Thymus (tissue), 14 donors: ENCODE measurements at places on chromosomes 5 and 9.

DNA sequence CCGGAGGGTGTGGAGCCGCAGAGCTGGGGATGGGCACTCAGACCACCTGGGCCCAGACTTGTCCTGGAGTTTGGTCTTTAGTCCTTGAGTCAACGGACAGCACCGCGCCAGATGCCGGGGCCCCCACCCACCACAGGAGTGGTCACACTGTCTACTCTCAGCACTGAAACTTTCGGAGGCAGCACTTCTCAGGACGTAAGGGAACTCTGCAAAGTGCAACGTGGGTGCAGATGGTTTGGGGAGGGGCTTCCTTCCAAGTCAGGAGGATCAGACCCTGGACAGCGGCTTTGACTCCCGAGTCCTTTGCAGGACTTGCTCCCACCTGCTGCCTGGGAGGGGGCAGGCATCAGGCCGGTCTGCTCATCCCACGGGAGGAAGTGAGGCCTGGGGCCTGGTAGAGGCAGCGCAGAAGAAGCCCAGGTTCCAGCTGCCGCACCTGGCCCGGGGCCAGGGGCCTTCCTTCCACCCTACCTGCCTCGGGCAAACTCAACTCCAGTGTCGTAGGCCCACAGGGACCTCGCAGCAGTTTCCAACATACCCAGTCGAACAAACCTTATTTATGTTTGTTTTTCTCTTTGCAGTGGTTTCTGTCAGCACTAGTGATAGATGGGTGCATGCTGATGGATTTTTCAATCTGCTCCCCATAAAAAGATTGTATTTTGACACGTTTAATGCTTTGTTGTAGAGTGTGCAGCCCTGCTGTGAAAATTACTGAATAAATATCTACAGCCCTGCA is 149.8 kb upstream of the PPP1R26 start:
- no peaks in the 10 kb centered on the region for H3K36me3 ChIP-seq
- no peaks in the 10 kb centered on the region for H3K4me1 ChIP-seq
- H3K27me3 ChIP-seq = no peaks in the 10 kb centered on the region
- DNase-seq = no peak
- no peak overlapping the region for H3K27ac ChIP-seq

DNA sequence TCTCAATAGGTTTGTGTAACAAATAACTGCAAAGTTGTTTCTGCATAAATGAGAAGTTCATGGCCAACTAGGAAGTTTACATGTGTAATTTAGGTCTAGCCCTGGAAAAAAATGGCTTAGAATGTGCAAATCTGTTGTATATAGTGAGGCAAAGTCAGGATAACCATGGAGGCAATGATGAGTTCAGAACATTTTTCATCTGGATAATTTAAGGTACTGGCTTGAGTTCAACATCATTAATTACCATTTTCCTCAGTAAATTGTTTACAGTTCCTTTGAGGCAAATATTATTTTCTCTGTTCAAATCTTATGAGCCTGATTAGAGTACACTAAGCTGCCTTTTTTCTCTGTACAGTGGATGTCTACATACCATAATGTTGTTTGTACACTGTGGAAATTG is 1259.0 kb upstream of the NUDT12 start:
- H3K27me3 ChIP-seq = no peaks in the 10 kb centered on the region
- no peak overlapping the region for H3K4me3 ChIP-seq
- no peak overlapping the region for H3K27ac ChIP-seq
- no peak for DNase-seq
- no peaks in the 10 kb centered on the region for H3K36me3 ChIP-seq

- H3K4me1 ChIP-seq = no peaks in the 10 kb centered on the region
- no peak overlapping the region for H3K27ac ChIP-seq
- no peaks in the 10 kb centered on the region for H3K27me3 ChIP-seq
- no peak for DNase-seq
- no peak overlapping the region for H3K4me3 ChIP-seq
- no peaks in the 10 kb centered on the region for H3K36me3 ChIP-seq
Measured at GRCh38 chr5:101897914-101898313, 398.2 kb downstream of the SLCO4C1 start.

- H3K27ac ChIP-seq = no peak overlapping the region
- no peaks in the 10 kb centered on the region for H3K36me3 ChIP-seq
- no peaks in the 10 kb centered on the region for H3K4me1 ChIP-seq
Measured at GRCh38 chr5:122153230-122153629, 23.9 kb downstream of the ZNF474 start.

GRCh38 chr9:116156621-116157314 is 3.2 kb downstream of the PAPPA start:
- H3K4me3 ChIP-seq = no peak overlapping the region
- no peaks in the 10 kb centered on the region for H3K4me1 ChIP-seq
- DNase-seq = no peak
- H3K27ac ChIP-seq = peak overlapping the region; percentile 47

GRCh38 chr9:98944057-98944733 is 488 bp downstream of the COL15A1 start:
- no peak overlapping the region for H3K4me3 ChIP-seq
- H3K4me1 ChIP-seq = no peaks in the 10 kb centered on the region
- H3K27me3 ChIP-seq = peaks cover 75% of the 10 kb centered on the region
- H3K36me3 ChIP-seq = no peaks in the 10 kb centered on the region
- no peak overlapping the region for H3K27ac ChIP-seq
- DNase-seq = no peak

- no peaks in the 10 kb centered on the region for H3K36me3 ChIP-seq
- DNase-seq = no peak
- no peak overlapping the region for H3K27ac ChIP-seq
- no peaks in the 10 kb centered on the region for H3K4me1 ChIP-seq
- H3K27me3 ChIP-seq = no peaks in the 10 kb centered on the region
Measured at GRCh38 chr9:120966013-120966369, 39.4 kb upstream of the TRAF1 start.

GRCh38 chr9:121645853-121646807 is 5.3 kb upstream of the DAB2IP start:
- H3K36me3 ChIP-seq = no peaks in the 10 kb centered on the region
- DNase-seq = no peak
- peaks cover 12% of the 10 kb centered on the region for H3K27me3 ChIP-seq
- peaks cover 50% of the 10 kb centered on the region for H3K4me1 ChIP-seq
- H3K4me3 ChIP-seq = no peak overlapping the region
